ENCODE measurements at places on chromosomes 5 and 9.

GRCh38 chr5:119009131-119009530 is 20.8 kb upstream of the DTWD2 start:
- no peak for DNase-seq

GRCh38 chr5:50763351-50763750 is 96.9 kb downstream of the PARP8 start:
- DNase-seq = no peak

- no peak for DNase-seq
Measured at GRCh38 chr9:124190761-124191160, 67.0 kb upstream of the NEK6 start.

DNA sequence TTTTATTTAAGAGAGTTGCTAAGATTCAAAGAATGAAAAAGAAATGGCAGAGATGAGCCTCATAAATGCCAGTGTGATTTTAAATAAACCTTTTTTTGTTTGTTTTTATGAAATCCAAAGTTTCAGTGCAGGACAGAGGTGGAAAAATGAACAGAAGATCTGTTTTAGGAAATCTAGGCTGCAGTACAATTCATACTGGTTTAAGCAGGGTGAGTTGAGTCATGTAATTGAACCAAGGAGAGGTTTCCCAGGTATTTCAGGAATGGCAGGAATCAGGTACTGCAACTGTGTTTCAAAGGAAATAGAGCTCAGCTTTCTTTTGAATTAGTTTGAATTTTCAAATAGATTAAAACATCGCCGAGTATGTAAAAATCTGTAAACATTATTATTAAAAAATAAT is 3.0 kb upstream of the ANKRD31 start:
- no peak for DNase-seq

GRCh38 chr5:36656556-36656955 is 50.1 kb downstream of the SLC1A3 start:
- DNase-seq = no peak

DNA sequence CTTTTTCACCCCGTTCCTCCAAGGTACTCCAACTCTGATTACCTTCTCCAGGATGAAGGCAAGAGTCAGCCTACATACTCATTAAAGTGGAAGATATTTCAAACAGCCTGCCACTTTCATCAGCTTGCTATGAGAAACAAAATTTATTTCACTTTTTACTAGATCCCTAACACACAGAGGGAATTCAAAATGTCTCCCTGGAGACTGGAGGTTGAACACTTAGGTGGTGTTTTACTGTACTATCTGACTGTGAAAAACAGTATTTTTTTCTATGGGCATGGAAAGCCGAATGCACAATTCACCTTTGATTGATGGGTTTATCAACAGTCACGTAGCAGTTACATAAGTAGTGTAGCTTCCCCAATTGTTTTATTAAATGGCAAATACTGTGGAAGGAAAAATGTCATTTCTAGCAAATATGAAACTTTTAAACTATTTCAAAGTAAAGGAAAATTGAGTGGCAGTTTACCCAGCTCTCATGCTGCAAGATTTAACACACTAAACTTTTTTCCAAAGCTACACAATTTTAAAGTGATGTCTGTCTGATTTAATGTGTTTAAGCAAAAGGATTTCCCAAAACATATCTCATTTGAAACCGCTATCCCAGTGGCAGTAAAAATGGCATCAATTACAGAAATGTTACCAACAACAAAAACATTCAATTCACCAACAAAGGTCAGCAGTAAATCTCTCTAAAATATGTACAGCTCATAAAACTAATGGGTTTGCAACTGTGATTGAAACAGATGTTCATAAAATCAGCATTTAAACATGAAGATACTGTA is 125.0 kb upstream of the TLE4 start:
- DNase-seq = no peak

GRCh38 chr9:123769719-123770118 is 160.2 kb downstream of the DENND1A start:
- no peak for DNase-seq

DNA sequence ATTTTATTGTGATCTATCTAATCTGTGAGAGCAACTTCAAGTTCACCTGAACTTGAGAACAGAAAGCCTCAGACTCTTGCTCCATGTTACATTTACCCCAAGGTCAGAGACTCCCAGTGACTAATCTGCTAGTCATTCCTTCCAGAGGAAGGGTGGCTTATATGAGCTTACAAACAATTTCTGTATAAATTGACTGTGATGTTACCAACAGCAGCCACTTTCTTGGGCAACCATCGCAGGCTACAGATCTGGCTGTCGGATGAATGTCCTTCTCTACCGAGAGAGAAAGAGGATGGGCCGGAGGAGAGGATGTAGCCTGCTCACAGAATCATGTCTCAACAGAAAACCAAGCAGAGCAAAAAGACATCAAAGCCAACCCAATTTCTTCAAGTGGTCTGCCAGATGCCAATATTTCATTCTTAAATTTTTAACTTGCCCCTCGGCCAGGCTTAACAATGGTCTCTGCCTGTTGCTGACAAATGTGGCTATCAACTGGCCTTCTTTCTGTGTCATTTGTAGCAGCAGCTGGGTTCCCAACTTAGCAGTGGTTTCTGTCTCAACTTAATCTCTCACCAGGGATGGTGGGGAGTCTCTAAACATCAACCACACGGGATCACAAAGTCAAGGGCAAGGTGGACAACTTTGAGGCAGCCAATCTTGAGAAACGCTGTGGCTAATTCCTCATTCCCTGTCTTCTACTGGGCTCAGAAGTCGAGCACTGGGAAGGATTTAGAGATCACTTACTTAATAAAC is 81.3 kb downstream of the RAPGEF1 start:
- DNase-seq = no peak

GRCh38 chr5:1515921-1516571 is 7.7 kb downstream of the LPCAT1 start:
- no peak for DNase-seq

GRCh38 chr5:123721675-123722276 is 209.8 kb downstream of the CSNK1G3 start:
- DNase-seq = no peak
